BE2C (cell line): ENCODE measurements at places on chromosomes 5 and 9.

DNA sequence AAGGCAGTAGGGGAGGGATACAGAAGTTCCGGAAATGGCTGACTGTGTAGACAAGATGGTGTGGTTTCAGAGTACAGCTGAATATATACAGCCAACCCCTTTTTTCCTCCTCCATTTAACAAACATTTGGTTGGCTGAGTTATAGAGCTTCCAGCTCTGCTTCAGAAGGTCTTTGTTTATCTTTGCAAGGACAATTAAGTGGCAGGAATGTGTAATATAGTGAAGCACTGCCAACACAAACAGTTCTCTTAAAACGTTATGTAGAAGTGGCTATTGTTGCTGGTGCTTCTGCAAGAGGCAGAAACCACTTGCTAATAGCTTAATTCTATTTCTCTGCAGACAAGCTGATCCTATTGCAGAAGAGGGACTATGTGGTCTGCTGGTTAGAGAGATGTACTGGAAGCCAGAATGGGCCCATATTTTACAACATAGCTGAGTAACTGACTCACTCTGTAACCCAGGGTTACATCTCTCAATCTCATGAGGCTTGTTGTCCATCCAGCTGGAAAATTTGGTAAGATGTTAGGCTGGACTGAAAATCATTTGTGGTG is 62.7 kb upstream of the OSMR start:
- no peak for DNase-seq

GRCh38 chr5:111935009-111935408 is 178.0 kb upstream of the NREP start:
- DNase-seq = no peak

GRCh38 chr5:136226401-136226800 is 33.4 kb upstream of the SMIM32 start:
- no peak for DNase-seq

- peak; percentile 52 for DNase-seq
Observed at GRCh38 chr5:164672205-164672604, 1166.8 kb downstream of the MAT2B start.

GRCh38 chr5:159095866-159096242 is 3.9 kb downstream of the EBF1 start:
- DNase-seq = no peak

GRCh38 chr5:17839848-17840247 is 205.6 kb downstream of the TAF11L14 start:
- DNase-seq = no peak
